Upper lobe of left lung (tissue), 6 donors: ENCODE measurements at places on chromosomes 4 and X.

- no peak for DNase-seq
Observed at GRCh38 chr4:159097785-159098184, 5.1 kb upstream of the RAPGEF2 start.

GRCh38 chrX:84156821-84157220 is 31.2 kb downstream of the RPS6KA6 start:
- no peak for DNase-seq

GRCh38 chr4:7425124-7425523 is 9.6 kb downstream of the PSAPL1 start:
- peak; percentile 10 for DNase-seq

DNA sequence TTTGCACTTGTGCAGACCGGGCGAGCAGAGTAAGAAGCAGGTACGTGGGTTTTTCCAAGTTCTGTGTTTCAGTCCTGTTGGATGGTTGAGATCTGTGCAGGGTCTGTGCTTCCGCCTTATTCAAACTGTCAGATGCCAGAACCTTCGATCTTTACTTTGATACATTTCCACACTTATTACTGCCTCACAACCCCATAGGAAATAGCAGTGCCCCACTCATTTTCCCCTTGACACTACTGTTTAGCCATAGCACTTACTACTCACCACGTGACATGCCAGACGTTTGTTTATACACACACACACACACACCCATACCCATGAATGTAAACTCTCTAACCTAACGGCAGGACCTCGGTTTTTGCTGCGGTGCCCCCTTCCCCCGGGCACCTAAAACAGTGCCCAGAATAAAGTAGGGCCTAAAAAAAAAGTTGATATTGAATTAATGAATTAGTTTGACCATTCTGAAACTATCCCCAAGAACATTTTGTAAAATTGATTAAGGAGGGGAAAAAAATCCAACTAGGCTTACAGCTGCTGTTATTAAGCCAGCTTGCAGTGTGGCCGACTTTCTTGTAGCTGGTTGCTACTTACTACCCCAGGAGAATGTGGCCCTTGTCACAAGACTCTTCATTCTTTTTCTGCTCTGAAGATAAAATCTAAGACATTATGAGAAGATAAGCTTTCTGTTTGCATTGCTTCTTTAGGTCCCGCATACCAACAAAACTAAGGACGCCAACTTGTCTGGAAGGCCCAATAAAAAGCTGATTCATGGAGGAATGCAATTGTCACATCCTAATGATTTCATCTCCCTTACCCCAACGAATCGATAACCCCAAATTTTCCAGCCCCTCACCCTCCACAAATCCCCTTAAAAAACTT is 704 bp upstream of the SEPSECS start:
- no peak for DNase-seq

- DNase-seq = no peak
Observed at GRCh38 chr4:105911426-105911825, 16.2 kb downstream of the NPNT start.

- DNase-seq = no peak
Observed at GRCh38 chr4:70687392-70687791, 940 bp upstream of the UTP3 start.

DNA sequence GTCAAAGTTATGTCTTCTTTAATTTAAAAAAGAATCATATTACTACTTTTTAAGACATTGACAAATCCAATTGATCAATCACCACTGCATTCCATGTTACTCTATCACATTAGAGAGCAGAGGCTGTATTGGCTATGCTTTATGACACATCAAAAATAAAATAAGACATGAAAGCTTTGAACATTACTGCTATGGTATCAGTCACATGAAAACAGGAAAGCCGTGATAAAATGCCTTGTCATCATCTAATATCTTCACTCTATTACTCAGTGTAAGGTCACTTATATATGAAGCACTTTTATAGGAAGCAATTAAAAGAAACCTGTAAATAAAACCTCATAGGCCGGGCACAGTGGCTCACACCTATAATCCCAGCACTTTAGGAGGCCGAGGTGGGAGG is 27.7 kb upstream of the CEP135 start:
- DNase-seq = no peak

- peak; percentile 0 for DNase-seq
Observed at GRCh38 chrX:75784680-75785491, at the start of gene MAGEE2. Gene MAGEE2, minus strand, starts transcription at chrX:75785254. Its CDS starts 203 bp downstream, at chrX:75785051.

- DNase-seq = peak; percentile 84
Observed at GRCh38 chrX:136909706-136910564, 29.4 kb upstream of the RBMX start.

DNA sequence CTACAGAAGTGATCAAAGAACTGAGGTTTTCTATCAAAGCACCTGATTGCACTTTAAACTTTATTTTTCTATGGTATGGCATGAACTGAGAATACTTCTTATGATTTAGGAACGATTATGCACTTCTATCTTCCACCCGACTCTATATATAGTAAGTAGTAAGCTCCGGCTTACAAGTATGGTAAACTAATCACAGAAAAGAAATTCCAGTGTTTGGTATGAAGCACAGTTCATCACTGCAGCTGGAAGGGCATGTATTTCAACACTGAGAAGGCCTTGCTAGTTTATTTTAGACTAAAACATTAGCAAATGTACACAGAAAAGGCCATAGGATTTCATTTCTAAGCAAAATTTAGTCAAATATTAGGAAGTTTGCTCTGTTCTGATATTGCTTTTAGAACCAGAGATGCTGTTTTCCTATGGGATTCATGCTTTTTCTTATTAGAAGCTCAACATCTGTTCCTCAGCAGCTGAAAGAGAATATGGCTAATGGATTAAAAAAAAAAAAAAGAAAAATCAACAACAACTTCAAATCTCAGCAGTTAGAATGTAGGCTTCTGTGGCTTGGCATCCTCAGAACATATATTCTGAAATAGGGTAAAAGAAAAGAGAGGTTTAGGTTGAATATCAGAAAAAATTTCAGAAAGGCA is 273.5 kb downstream of the C4orf33 start:
- DNase-seq = no peak

GRCh38 chrX:73448379-73448778 is 1.5 kb downstream of the CDX4 start:
- DNase-seq = peak; percentile 3

GRCh38 chrX:9681422-9681821 is 84.2 kb downstream of the GPR143 start:
- no peak for DNase-seq

GRCh38 chr4:128863312-128864075 is 54.0 kb downstream of the JADE1 start:
- DNase-seq = peak; percentile 67

GRCh38 chrX:138191998-138192397 is 519.5 kb downstream of the FGF13 start:
- DNase-seq = no peak

- no peak for DNase-seq
Observed at GRCh38 chr4:158008551-158009218, 164.1 kb downstream of the GASK1B start.
